CD4-positive, alpha-beta T cell treated with Interleukin-12 subunit alpha and Interleukin-12 subunit beta, for 1 hour (primary cell): ENCODE measurements at places on chromosomes 12 and 14.

DNA sequence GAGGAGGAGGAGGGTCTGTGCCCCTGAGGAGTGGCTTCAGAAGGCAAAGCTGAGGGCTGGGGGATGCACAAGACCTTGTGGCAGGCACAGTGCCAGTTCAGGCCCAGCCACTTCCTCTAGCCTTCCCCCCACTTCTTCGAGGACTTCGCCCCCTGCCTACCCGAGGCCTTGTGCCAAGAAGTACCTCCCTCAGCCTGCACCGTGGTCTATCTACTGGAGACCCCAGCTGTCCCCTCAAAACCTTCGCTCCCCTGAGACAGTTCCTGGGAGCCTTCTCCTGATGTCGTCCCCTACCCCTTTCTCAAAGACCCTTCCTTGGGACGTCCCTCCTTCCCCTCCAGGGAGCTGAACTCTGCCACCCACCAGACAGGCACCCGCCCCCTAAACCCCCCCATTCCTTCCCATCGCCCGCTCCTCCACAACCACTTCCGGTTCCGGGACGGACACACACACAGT, 604 bp downstream of the ZNF384 start:
- no peak for DNase-seq

- no peak for DNase-seq
Measured at GRCh38 chr14:104431929-104432541, 147.5 kb upstream of the C14orf180 start.

- no peak for DNase-seq
Measured at GRCh38 chr14:101927859-101928258, 36.5 kb upstream of the DYNC1H1 start.

DNA sequence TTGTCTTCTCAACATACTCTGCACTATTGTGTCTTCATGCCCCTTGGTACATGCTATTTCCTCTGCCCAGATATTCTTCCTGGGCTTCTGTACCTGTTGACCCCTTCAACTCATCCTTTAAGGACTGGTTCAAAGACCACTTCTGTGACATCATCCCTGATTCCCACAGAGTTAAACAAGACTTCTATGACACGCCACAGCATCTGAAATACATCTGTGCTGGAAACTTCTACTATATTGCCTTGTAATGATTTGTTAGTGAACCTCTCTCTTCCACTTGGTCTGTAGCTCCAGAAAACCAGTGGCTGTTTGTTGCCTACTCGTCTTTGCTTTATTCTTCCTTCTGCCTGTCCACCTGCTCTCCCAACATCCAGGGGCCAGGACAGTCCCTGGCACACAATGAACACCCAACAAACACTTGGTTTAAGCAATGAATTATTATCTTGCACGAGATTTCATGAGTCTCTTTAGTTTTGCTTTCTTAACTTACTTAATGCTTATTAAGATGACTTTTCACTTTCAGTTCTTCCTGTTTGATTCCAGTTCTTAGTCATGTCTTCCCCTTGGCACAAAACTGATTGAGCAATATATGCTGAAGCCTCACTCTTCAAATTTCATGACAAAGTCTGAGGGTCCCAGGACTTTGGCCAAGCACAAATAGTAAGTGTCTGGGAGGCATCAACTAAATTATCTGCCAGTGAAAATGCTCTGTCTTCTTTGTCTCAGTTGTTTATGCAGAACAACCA, 485.9 kb downstream of the APAF1 start:
- DNase-seq, result no peak

DNA sequence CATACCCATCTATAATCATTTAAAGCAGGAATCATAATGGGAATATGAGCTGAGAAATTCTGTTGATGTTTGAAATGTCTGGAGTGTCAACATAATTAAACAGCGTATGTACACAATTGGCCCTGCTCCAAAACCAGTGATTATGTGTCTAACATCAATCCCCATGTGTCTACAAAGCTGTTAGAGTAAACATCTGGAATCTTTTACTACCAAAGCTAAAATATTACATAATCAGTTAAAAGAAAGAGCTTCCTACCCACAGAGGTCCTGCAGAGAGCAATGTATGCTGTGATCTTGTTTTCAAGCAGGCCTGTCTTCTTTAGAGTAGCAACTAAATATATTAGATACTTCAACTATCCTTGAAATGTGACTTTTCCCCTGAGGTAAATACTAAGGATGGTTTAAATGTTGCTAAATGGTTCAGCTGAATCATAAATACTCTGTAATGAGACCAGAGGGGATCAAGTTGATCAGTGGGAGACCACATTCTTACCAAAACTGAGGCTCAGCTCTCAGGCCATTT, 74.3 kb downstream of the RASSF8 start:
- DNase-seq, result no peak
